ENCODE measurements at places on chromosomes 16 and 17.

- peak; percentile 83 for DNase-seq
Observed at GRCh38 chr16:88264641-88265285, 118.0 kb upstream of the ZNF469 start.

GRCh38 chr17:19686400-19687090 lies 29.8 kb downstream of the SLC47A2 start:
- no peak for DNase-seq

GRCh38 chr16:88856122-88856827 lies 472 bp downstream of the GALNS start:
- peak; percentile 21 for DNase-seq

- DNase-seq, result no peak
Observed at GRCh38 chr17:65794572-65794971, 233.1 kb upstream of the AXIN2 start.

DNA sequence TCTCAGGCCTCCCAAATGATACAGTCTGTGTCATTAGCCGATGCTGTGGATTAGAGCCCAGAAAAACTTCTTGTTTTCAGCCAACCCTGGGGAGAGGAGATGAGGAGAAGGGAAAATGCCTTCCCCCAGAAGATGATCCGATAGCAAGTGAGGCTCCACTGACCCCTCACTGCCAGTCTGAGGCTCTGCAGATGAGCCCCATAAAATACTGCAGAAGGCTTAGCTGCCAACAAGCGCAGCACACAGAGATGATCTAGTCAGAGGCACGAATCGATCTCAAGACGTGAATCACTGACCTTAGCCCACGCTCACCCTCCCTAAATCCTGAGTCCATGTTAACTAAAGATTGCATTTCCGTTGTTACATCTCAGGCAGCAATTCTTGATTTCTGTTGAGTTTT lies 31.5 kb downstream of the SALL1 start:
- no peak for DNase-seq

GRCh38 chr17:61496957-61497653 lies 44.9 kb downstream of the TBX4 start:
- no peak for DNase-seq

GRCh38 chr17:19421926-19422325 lies 10.9 kb downstream of the RNF112 start:
- DNase-seq, result no peak

DNA sequence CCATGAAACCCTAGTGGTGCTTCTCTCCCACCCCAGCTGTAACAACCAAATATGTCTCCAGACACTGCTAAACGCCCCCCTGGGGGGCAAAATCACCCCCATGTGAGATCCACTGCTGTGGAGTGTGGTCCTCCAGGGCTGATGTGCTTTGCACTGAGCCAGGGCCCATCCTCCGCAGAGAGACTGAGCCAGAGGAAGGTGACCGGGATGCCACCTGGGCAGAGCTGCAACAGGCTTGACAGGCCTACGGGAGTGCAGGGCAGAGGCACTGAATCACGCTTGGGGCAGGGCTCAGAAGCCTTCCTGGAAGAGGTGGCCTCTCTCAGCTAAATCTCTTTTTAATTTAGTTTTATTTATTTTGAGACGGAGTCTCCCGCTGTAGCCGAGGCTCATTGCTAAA lies 4.4 kb downstream of the GJD3 start:
- DNase-seq, result no peak

DNA sequence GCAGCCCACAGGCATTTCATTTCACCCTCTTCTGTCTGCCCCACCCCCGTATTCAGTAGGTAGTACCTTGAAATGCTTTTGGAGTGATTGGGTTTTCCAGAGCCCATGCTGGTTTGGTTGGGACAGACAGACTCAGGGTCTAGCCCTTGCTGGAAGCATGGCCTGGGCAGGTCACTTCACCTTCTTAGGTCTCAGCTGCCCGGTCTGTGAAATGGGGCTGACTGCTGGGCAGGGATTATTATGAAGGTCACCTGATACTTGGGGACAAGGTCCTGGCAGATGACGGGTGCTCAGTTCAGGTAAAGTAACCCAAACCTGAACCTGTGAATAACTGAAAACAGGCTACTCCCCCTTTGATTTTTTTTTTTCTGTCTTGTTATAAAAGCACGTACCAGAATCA lies 116.0 kb downstream of the CLEC16A start:
- DNase-seq, result no peak

- DNase-seq, result peak; percentile 58
Observed at GRCh38 chr16:12289175-12290063, 312.9 kb downstream of the SNX29 start.

GRCh38 chr17:80146121-80147034 lies 550 bp downstream of the EIF4A3 start:
- DNase-seq, result peak; percentile 73

- DNase-seq, result no peak
Observed at GRCh38 chr17:73841431-73842060, 197.3 kb upstream of the SDK2 start.

DNA sequence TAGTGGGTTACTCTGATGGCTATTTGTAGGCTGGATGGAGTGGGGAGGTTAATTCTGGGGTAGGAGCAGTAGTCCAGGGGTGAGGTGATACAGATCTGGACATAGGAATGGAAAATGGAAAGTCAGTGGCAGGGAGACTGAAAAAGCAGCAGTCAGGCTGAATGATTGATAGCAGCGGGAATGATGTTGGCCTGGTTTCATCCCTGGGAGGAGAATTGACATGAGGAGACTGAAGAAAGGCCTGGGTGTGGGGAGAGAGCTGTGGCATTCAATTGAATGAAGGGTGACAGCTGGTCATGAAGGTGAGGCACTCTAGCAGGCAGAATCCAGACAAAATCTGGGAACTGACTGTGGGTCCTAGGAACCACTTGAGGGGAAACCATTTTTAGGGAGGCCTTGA lies 34.7 kb upstream of the CLEC18A start:
- DNase-seq, result no peak

GRCh38 chr16:83542491-83542890 lies 265.3 kb upstream of the HSBP1 start:
- no peak for DNase-seq

- peak; percentile 12 for DNase-seq
Observed at GRCh38 chr16:78291604-78292003, 192.2 kb downstream of the WWOX start.

DNA sequence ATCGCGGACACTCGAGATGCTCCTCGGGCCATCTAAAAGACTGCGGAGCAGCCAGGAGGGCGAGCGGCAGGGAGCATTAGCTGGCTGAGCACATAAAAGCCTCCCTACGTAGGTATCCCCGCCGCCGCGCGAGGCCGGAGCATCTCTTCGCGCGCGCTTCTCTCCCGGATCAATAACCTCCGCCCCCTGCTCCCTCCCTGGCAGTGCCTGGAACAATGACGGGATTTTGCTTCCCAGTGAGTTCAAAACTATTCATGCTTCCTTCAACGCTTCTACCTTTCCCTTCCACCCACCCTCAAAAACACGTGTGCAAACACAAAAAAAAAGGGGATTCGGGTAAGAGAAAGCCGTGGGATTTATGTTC lies 984 bp downstream of the CENPV start:
- peak; percentile 56 for DNase-seq

GRCh38 chr16:23371368-23371767 lies 69.3 kb downstream of the SCNN1B start:
- DNase-seq, result no peak

GRCh38 chr16:55468352-55468990 lies 10.5 kb upstream of the MMP2 start:
- DNase-seq, result no peak

- DNase-seq, result no peak
Observed at GRCh38 chr17:4407216-4407615, 26.5 kb upstream of the SPNS3 start.

DNA sequence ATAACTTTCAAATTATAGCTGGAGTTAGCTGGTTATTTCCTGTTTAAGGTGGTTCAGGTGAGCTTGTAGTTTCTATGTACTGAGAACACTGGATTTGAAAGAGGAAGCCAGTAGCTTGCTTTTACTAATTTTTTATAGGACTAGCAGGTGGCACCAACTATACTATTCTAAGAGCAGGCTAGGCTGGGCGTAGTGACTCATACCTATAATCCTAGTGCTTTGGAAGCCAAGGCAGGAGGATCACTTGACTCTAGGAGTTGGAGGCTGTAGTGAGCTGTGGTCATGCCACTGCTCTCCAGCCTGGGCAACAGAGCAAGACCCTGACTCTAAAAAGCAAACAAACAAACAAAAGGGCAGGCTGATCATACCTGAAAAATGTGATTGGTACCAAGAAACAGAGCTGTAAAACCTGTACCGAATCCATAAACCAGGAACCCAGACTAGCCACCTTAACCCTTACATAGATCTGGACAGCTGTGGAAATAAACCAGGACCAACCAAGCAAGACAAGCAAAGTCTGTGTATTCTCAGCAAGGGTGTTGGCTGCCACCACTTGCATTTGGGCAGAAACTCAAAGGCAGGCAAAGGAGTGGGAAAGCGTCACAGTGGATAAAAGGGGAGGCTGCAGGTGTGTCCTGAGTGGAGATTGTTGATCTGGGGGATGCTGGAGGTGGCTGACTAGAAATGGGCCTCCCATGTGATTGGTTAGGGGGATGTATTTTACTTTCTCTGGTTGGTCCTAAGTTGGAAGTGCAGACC lies 36.3 kb downstream of the SLC47A1 start:
- peak; percentile 61 for DNase-seq

- no peak for DNase-seq
Observed at GRCh38 chr16:20624882-20625807, 49.0 kb upstream of the ACSM2B start.

DNA sequence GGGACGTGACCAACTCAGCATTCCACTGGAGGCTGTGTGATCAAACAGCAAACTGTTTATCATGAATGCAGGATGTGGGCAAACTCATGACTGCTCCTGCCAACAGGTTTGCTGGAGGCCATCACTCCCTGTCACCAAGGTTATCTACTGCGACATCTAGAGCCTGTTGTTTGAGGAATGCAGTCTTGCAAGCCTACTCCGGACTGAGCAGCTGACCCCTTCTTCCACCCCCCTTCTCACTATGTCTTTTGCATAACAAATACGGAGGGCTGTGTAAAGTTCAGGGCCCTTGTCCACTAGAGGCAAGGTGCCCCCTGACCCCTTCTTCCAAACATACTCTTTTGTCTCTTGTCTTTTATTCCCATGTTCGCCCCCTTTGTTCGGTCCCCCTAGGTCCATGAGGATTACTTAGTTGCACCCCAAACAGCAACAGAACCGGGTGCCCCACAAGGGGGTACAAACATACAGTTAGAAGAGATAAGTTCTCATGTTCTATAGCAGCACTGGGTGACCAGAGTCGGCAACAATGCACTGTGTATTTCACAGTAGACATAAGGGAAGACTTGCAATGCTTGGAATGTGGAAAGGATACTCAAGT lies 28.7 kb downstream of the MEAK7 start:
- no peak for DNase-seq

- no peak for DNase-seq
Observed at GRCh38 chr16:88118376-88118775, 167.1 kb downstream of the BANP start.

All from mucosa of descending colon (tissue), 3 donors.